Right forelimb (tissue), 1 donor: ENCODE measurements at places on chromosomes 11 and 22.

GRCh38 chr11:97739932-97740800 lies 1280.6 kb upstream of the CNTN5 start:
- no peak for DNase-seq

DNA sequence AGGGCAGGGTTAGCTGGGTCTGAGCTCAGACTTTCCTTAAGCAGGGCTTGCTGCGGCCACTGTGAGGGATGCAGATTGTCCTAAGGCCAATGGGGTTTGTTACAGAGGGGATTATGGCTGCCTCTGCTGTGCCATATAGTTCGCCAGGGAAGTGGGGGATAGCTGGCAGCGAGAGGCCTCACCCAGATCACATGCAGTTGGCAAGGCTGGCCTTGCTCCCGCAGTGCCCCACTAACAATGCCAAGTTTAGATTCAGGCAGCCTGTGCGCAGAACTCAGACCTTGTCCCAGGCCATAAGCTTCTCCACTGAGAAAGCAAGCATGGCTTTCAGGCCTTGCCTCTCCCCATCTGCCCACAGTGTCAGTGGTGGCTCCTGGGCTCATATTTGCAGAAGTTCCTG lies 4.7 kb upstream of the APOL2 start:
- no peak for DNase-seq

GRCh38 chr22:24506802-24507438 lies 11.8 kb downstream of the UPB1 start:
- DNase-seq: no peak

DNA sequence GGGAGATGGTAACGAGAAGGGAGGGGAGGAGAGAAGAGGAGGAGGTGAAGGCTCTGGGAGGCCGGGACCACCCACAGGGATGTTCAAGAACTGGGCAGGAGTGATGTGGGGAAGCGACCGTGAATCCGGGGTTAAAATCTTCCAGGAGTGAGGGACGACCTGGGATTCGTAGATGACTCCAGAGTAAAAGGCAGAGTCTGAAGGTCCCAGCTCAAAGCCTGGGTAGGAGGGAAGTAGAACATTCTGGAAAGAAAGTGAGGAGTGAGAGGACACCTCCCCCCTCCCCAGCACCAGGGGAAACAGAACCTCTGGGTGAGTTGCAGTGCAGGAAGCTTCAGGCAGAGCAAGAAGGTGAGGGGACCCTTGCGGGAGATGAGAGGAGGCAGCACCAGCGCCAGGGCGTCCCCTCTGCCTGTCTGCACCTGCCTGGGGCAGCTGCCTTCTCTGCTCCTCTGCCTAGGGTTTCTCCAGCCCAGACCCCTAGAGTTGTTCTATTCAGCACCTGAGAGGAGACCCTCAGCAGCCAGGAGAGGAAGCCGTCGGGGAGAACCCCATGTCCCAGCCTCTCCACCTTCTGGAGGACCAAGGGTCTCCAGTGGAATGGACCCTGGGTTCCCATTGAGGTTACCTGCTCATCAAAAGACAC lies 49.7 kb downstream of the LINC01488 start:
- DNase-seq: no peak
